ENCODE measurements at places on chromosomes 7 and 10.

DNA sequence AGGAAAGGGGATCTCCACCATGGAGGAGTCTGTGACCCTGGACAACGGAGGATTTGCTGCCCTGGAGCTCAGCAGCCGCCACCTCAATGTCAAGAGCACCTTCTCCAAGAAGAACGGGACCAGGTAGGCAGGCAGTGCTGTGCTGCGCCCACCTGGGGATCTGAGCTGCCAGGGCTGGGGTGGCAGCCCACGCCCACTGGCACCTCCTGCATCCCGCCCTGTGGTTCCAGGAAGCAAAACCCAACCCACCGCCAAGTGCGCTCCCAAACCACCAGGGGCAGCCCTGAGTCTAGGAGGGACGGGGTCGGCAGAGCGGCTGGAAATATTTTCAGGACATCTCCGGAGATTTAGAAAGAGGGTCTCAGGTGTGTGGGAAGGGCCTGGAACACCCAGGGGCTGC, 440.3 kb upstream of the FOXK1 start:
- no peak for DNase-seq

GRCh38 chr10:77168861-77169260, 468.7 kb downstream of the KCNMA1 start:
- no peak for DNase-seq

GRCh38 chr7:108592646-108593201, 23.1 kb downstream of the DNAJB9 start:
- DNase-seq = no peak

- no peak for DNase-seq
Observed at GRCh38 chr10:59064080-59064692, 112.3 kb upstream of the PHYHIPL start.

GRCh38 chr7:111529507-111530355, 32.6 kb downstream of the IMMP2L start:
- no peak for DNase-seq

Data from right atrium auricular region (tissue), 2 donors.